ENCODE measurements at places on chromosomes 3 and 15.

DNA sequence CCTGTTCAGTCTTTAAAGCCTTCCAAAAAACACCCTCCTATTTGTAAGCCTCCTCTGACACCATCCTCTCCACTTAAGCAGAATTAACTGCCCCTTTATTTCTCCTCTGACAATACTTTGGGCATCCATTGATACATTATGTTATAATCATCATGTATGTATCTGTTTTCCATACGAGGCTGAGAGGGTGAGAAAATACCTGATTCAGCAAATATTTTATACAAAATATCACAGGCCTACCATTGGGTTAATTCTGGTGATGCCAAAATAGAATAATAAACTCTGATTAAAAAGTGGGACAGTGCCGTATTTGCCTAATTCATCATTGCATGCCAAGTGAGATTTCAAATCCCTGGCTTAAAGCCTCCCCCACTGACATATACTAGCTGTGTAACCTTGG, 118.2 kb upstream of the ADAMTS9 start:
- DNase-seq = no peak

DNA sequence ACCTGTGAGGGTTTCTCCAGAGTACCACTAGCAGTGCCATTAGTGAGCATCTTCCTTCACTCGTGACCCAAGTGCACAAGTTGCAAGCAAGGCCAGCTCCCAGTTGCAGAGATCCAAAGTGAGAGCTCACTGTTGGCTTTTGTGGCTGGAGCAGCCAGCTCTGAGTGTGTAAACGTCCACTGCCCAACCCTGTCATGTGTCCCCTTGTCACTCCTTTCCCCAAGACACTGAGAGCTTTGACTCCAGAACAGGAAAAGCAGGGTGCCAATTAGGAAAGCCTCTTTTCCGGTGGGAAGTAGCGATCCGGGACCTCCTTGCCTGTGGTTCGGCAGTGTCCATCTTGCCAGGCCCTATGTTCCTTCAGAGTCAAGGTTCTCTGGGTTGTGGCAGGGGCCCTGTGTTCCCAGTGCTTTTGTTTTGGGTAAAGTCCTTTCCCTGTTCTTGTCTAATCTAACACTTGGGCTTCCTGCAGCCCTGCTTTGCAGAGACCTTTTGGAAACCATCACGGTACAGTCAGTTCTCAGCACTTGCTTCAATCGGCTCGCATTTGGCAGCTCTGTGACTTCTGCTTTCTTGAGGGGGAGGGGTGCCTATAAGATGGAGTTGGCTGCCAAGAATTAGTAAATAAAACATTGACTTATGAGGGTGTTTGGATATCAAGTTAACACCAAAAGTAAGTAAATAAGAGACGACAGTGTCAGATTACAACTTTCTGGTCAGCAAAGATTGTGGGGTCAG, 90.5 kb downstream of the DNASE1L3 start:
- DNase-seq = no peak

DNA sequence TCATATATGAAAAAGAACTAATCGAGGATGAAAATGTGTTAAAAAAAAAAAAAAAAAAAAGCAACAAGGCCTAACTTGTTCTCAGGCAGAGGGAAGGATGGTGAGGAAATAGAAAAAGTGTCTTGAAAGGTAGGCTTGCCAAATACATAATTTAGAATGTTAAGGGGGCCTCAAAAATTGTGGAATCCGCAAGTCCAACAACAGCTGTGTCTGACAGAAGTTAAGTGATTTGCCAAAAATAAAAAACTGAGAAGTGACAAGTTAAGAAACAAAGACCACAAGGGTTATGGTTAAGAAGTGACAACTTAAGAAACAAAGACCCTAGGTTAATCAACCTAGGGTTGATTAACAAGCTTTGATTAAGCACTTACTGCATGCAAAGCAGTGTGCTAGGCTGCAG, 110.6 kb downstream of the P2RY1 start:
- no peak for DNase-seq

DNA sequence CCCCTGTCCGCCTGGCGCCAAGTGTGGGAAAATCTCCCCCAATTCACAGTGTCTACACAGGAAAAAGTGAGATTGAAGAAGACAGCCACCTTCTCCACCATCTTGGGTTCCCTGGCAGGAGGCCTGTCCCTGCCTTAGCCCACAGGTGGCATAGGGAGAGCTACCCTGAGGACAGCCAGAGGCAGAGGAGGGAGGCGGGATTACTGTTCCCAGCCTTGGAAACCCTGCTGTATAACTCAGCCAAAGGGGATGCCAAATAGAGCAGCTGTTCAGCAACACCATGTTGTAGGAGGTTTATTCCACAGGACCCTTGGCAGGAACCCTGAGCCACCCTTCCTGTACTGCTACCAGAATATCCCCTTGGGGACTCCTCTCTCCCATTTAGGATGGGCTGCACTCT, 54.8 kb downstream of the PAK2 start:
- no peak for DNase-seq

DNA sequence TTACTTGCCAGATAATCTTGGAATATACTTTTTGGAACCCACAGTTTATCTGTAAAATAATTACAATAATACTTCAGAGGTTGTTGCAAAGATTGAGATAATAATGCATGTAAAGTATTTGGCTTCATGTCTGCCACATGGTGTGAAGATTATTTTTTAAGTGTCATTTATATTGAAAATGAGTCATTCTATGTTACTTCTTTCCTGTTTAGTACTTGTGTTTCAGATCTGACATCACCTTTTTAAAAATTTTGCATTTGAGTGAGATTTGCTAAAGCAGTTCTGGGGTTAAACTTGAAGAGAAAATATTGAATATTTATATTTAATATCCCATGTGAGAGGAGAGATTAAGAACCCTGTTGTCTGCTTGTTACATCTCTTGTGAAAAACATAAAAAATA, 31.2 kb downstream of the IQGAP1 start:
- DNase-seq = peak; percentile 25

All from EH (cell line).